ENCODE measurements at places on chromosomes 12 and 14.

DNA sequence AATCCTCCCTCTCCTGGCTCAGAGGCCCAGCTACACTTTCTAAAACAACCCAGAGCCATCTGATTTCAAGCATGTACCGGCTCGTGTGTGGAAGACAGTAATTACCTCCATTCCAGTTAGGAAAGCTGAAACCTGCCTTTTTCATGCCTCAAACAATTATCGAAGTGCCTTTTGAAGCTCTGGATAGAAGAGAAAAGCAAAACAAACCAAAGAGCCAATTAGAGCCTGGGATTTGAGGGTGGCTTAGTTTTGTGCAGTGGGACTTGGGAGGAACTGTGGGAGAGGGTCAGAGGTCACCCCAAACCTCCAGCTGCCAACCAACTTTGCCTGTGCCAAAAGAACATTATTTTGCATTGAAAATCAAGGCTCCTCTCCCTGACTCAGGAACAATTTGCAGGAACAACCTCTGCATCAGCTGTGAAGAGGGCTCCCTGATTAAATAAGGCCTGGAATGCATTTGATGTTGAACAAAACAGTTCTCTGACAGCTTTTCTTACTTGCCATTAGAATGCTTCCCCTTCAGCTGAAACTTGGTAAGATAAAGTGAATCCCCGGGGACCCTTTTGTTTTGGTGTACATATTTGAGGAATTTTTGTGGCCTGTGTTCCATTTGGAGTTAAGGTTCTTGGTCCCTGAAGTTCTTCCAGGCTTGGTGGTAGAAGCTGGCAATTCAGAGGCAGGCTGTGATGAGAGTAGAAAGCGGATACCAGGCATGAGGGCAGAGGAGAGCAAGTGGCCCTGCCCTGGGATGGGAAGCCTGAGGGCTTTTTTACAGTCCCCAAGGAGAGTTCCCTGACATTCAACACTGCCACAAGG, 270.1 kb downstream of the ZFP36L1 start:
- no peak for DNase-seq

- no peak for DNase-seq
Observed at GRCh38 chr14:103846097-103846496, 1.3 kb downstream of the PPP1R13B start.

DNA sequence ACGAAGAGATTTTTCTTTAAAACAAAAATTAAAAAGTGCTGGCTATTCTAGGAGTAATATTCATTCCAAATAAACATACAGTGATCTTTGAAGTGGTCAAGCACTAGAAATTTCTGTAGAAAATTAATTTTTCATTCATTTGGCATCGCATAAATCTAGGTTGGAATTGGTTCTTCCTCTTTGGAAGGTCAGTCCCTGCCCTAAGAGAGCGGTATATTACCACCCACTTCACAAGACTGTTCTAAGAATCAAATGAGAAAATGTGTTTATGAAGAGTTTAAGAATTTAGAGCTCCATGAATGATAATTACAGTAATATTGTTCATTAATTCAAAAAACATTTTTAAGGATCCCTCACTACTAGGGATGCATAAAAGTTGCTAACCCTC, 444 bp upstream of the GEMIN2 start:
- DNase-seq: no peak

GRCh38 chr14:101078892-101079221, 175.3 kb upstream of the RTL1 start:
- DNase-seq: no peak

DNA sequence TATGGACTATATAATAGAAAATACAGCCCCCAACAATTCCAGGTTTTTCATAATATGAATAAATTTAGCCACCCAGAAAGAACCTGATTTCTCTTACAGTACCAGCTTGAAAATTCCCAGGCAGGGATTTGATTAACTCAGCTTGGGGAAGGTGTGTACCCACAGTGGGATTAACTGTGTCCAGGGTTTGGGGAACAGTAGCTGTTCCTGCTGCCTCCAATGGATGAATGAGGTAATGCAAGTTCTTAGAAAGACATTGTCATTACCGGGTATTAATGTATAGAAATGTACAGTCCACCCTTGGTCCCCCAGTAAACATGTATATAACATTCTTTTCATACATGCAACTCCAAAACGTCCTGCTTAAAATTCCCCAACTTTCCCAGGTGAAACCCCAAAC, 115.6 kb downstream of the LRIG3 start:
- DNase-seq: no peak

DNA sequence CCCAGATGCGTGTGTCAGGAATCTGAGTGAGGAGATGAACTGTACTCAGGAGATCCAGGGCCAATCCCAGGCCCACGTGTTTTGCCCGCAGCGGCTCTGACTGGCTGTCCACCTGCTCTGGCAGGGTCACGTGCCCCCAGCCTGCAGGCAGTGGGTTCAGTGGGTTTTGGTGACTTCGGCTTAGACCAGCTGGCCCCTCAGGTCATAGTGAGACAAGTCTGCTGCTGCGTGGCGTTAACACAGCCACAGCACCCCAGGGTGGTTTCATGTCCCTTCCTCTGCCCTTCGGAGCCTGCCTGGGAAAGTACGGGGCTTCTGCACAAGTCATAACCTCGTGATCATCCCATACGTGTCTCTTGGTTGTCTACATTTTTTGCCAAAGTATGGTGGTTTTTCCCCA, 2.6 kb downstream of the FBRSL1 start:
- no peak for DNase-seq

DNA sequence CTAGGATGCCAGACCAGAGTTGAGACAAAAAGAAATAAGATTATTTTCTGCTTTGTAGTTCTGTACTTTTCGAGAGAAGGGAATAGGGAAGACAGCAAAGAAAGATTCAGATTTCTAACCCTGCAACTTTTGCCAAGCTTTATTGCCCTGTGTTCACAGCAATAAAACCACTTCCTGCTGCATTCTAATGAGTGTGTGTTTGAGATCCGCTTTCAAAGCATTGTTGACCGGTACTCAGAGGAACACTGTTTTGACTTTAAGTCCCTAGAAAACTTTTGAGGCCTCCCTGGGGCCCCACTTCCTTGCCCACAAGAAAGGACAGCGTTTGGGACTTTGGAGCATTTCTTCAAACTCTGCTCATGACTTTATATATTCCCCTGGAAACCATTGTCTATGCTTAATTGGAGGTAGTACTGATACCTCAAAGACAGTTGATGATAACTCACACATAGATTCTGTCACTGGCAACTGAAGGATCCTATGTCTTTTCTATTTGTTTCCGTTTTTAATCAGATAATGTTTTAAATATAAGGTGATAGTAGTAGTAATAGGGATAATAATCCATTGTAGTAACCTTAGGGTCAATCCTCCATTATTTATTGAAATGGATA, 1.3 kb downstream of the RNASE6 start:
- no peak for DNase-seq

DNA sequence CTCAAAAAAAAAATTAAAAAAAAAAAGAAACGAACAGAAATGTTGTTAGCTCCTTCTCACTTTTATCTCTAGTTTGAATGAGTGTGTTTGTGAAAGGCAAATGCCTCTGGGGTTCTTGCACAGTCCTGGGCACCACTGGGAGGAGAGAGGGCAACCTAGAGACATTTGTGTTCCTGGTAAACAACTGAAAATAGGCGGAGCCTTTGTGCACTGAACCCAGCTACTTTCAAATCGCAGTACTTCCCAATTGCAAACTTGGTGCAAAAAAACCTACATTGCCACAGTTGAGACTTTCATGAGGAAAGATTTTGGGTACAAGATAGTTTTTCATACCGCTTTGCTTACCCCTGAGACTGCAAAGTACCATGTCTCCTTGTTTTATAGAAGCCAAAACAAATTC, 430.0 kb downstream of the ZFP36L1 start:
- no peak for DNase-seq

DNA sequence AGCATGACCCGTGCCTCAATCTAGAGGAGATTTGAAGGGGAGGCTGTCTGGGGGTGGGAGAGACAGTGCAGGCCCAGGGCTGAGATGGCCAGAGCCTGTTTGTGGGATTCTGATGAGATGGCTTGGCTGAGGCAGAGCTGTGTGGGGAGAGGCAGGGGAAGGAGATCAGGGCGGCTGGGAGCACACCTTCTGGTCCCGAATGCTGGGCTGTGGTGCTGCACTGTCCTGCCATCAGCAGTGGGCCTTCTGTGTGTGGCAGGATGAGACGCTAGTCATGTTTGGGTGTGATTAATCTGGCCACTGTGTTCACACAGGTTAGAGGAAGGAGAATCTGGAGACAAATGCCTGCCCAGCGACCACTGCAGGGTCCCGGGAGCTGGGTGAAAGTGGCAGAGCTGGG, 300.9 kb downstream of the CACNA1C start:
- DNase-seq: no peak

GRCh38 chr12:51388069-51388799, 3.0 kb downstream of the GALNT6 start:
- DNase-seq: no peak

DNA sequence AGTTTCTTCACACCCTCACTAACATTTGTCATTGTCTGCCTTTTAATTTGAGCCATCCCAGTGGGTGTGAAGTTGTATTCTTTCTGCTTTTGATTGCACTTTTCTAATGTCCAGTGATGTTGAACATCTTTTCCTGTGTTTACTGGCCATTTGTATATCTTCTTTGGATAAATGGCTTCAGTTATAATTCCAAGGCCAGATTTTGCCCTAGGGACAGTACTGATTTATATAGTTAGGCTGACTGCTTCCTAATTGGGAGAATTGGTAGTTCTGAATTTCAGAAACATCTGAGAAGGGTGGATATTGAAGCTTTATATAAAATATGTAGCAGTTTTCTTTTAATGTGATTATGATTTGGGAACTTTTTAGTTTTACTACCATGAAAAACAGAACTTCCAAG, 97.4 kb downstream of the BORCS5 start:
- no peak for DNase-seq

DNA sequence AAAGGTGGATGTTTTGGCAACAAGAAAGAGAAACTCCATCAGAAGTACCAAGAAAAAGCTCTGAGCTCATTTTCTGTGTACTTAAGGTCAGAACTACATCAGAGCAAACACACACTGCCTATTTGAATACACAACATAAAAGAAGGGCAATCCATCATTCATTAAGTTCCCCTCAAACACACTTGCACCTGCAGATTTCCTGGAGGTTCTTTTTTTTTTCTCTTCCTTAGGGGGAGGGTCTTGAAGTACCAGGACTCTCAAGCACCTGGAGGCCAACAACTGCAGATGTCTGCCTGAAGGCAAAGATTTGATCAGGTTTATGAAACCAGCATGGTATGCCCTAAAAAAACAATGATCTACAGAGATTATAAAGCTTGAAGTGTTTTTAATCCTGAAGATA, 26.1 kb upstream of the PTHLH start:
- no peak for DNase-seq
